ENCODE measurements at places on chromosomes 3 and 15.

DNA sequence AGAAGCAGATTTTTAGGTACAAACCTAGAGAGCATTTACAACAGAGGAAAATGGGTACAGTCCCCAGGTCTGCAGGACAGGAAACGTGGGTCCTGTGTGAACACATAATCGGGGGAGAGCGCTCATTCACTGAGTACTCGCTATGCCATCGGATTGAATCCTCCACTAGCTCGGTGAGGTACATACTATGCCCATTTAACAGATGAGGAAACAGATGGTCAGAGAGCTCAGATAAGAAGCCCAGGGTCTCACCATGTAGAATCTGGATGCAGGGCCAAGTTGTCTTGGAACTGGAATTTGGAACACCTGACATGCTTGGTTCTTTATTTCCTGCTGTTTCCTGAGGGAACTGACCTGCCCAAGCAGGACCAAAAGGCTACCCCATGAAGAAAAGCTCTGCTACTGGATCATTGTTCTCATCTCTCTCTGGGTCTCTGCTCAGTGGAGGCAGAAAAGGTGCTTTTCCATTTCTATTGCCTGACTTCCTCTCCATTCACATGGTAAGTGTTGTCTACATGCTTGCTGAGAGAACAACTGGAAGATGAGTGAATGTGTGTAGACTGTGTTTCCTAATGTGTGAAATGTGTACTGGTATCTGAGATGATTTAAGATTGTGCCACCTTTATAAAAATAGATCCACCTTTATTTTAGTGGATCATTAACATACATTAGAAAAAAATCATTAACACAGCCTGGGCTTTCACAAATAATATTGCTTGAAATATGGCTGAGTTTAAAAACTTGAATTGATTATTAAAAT is 89.1 kb downstream of the TGFBR2 start:
- peaks cover 88% of the 10 kb centered on the region for H3K36me3 ChIP-seq
- no peaks in the 10 kb centered on the region for H3K27me3 ChIP-seq
- H3K4me1 ChIP-seq = peaks cover 35% of the 10 kb centered on the region
- no peak overlapping the region for H3K4me3 ChIP-seq
- no peak for DNase-seq

DNA sequence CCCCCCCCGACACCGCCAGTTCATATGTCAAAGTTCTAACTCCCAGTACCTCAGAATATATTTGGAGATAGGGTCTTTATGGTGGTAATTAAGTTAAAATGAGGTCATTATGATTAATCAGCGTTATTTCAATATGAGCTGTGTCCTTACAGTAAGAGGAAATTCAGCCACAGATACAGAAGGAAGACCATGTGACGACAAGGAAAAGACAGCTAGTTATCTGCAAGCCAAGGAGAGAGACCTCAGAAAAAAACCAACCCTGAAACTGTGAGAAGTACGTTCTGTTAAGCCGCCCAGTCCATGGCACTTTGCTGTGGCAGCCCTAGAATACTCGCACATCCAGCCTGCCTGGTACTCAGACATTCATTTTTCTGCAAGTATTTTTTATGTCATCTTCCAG is 62.3 kb upstream of the ARL8B start:
- no peak for DNase-seq
- H3K27me3 ChIP-seq = no peaks in the 10 kb centered on the region

DNA sequence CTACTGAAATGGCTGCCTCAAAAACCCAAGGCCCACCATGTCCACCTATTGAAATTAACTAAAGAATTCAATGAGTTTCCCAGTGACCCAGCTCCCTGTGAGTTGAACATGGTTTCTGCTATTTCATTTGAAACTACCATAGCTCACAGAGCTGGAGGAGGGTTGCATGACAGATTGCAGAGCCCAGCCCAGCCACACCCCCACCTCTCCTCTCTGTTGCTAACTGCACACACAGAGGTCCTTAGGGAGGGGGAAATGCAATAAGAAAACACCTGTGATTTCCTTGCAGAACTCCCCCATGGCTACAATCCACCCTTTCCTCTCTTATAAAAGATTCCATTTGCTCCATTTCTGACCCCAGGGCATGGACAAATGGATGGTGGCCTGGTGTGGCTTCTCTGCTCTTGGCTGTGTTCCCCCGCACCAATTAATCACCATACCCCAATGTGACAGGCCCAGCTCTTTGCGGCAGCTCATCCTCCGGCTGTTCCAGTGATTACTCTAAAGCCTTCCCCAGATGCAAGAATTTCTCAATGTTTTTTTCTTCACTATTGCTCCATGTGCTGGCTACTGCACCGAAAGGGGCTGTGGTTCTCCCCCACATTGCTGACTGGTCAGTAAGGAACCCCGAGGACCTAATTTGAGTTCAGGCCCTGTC is 208.4 kb upstream of the KBTBD8 start:
- H3K27ac ChIP-seq = no peak overlapping the region
- H3K27me3 ChIP-seq = no peaks in the 10 kb centered on the region
- no peak for DNase-seq
- H3K4me1 ChIP-seq = no peaks in the 10 kb centered on the region

- H3K4me1 ChIP-seq = no peaks in the 10 kb centered on the region
- H3K36me3 ChIP-seq = no peaks in the 10 kb centered on the region
- no peak for DNase-seq
- H3K27me3 ChIP-seq = no peaks in the 10 kb centered on the region
- H3K4me3 ChIP-seq = no peak overlapping the region
Observed at GRCh38 chr3:76495216-76495615, 544.7 kb upstream of the ROBO2 start.

DNA sequence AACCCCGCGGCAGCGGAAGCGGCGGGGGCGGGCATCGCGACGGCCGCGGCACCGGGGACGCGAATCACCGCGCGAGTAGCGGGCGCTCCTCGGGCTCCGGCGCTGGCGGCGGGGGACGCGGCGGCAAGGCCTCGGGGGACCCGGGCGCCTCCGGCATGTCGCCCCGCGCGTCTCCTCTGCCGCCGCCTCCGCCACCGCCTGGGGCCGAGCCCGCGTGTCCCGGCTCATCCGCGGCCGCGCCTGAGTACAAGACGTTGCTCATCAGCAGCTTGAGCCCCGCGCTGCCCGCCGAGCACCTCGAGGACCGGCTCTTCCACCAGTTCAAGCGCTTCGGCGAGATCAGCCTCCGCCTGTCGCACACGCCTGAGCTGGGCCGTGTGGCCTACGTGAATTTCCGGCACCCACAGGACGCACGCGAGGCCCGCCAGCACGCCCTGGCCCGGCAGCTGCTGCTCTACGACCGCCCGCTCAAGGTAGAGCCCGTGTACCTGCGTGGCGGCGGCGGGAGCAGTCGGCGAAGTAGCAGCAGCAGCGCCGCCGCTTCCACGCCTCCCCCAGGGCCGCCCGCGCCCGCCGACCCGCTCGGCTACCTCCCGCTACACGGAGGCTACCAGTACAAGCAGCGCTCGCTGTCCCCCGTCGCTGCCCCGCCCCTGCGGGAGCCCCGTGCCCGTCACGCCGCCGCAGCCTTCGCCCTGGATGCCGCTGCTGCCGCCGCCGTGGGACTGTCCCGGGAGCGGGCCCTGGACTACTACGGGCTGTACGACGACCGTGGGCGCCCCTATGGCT is 675 bp downstream of the RBM15B start:
- no peaks in the 10 kb centered on the region for H3K27me3 ChIP-seq
- peak; percentile 89 for DNase-seq
- H3K4me1 ChIP-seq = peaks cover 91% of the 10 kb centered on the region
- peak overlapping the region; percentile 79 for H3K27ac ChIP-seq

- peaks cover 7% of the 10 kb centered on the region for H3K4me1 ChIP-seq
- no peaks in the 10 kb centered on the region for H3K36me3 ChIP-seq
- H3K4me3 ChIP-seq = no peak overlapping the region
- H3K27me3 ChIP-seq = no peaks in the 10 kb centered on the region
Observed at GRCh38 chr3:159831466-159831865, 157.2 kb upstream of the IL12A start.

- H3K27me3 ChIP-seq = no peaks in the 10 kb centered on the region
- H3K27ac ChIP-seq = peak overlapping the region; percentile 23
- H3K4me1 ChIP-seq = peaks cover 4% of the 10 kb centered on the region
- DNase-seq = no peak
Observed at GRCh38 chr3:170228093-170228766, 6.0 kb downstream of the PRKCI start.

DNA sequence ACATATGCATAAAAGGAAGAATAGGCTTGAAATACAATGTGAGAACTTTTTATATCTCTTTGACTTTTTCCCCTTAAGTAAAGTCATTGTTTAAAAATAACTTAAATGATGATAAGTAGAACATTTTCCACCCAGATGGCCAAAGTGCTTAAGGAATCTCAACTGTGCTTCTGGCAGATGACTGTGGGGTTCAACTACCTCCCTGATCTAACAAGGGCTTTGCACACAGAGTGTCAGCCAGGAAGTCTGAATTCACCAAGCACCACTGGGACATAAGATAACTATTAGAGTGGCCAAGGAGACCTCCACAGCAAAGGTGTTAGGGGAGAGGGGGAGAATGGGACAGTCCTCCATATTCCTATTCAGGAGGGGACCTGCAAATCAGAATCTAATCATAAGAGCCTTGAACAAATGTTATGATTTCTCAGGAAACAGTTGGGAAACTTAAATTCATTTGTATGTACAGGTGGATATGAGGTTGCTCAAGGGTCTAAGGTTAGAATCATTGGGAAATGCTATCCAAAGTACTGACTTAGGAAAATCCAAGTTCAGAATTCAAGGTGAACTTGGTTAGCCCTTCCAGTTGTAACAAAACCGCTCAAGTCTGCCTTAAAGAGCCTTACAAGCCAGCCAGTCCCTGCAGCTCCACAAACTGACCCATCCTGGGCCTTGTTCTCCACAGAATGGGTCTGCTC is at the start of gene FETUB:
Gene FETUB, plus strand, starts transcription at position 622 of the 695 bp plus-strand sequence. Its CDS starts 62 bp downstream, at position 684.
- H3K27me3 ChIP-seq = peaks cover 36% of the 10 kb centered on the region
- no peak within 1 kb of the TSS for H3K4me3 ChIP-seq
- no peak for DNase-seq
- H3K27ac ChIP-seq = no peak within 1 kb of the TSS
- H3K4me1 ChIP-seq = no peaks in the 10 kb centered on the region

DNA sequence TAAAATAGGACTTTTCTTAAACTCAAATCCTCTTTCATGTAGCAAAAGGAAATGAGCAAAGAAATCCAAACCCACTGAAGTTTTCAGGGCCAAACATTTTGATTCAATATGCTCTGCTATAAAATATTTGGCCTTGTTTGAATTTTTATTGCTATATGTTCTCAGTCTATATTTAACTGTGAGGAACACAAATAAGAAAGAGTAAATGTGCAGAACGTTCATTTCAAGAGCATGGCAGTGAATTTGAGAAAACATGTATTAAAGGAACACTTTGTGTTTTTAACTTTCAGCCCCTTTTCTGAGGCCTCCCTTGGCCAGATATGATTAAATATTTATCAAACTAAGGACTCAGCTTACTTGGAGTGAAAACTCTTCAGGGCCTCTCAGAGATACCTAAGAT is 124.7 kb upstream of the CCNL1 start:
- H3K4me3 ChIP-seq = no peak overlapping the region
- peaks cover 8% of the 10 kb centered on the region for H3K4me1 ChIP-seq
- no peaks in the 10 kb centered on the region for H3K36me3 ChIP-seq

DNA sequence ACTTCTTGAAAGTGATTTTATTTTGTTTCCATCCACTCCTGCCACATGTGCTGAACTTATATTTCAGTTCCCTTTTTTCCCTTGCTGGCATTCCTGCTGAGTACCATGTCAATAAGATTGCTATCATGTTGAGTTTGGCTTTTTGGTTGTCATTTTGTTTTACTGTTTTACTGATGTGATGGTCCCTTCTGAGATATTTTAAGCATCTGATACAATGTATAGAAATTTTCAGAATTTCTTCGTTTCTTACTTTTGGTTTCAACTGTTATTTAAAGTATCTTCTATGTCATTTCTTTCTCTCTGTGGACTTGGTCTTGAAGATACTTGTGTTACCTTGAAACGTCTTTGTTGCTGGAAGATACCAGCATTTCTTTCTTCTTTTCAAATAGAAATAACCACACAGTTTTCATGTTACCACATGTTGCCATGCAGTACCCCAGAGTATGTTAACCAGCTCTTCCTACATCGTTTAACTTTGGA is 14.1 kb downstream of the SIDT1 start:
- no peak overlapping the region for H3K4me3 ChIP-seq
- no peaks in the 10 kb centered on the region for H3K36me3 ChIP-seq
- DNase-seq = no peak
- H3K27ac ChIP-seq = no peak overlapping the region

DNA sequence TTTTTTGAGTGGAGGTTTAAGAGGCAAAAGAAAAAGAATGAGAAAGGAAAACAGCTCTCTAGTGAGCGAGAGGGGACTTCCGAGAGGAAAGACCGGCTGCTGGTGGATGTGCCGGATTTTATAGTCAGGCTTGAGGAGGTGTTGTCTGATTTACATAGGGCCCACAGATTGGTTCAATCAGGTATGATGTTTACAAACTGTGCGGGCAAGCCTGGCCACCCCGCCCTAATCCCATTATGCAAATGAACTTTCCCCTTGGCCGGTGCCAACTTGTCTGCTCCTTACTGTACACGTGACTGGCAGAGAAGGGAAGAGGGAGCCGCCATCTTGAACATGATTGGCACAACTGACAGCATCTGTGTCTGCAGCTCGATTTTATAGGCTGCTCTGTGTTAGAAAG is 44.7 kb downstream of the FAM43A start:
- H3K4me3 ChIP-seq = no peak overlapping the region
- H3K27ac ChIP-seq = no peak overlapping the region
- no peaks in the 10 kb centered on the region for H3K36me3 ChIP-seq
- no peaks in the 10 kb centered on the region for H3K4me1 ChIP-seq

DNA sequence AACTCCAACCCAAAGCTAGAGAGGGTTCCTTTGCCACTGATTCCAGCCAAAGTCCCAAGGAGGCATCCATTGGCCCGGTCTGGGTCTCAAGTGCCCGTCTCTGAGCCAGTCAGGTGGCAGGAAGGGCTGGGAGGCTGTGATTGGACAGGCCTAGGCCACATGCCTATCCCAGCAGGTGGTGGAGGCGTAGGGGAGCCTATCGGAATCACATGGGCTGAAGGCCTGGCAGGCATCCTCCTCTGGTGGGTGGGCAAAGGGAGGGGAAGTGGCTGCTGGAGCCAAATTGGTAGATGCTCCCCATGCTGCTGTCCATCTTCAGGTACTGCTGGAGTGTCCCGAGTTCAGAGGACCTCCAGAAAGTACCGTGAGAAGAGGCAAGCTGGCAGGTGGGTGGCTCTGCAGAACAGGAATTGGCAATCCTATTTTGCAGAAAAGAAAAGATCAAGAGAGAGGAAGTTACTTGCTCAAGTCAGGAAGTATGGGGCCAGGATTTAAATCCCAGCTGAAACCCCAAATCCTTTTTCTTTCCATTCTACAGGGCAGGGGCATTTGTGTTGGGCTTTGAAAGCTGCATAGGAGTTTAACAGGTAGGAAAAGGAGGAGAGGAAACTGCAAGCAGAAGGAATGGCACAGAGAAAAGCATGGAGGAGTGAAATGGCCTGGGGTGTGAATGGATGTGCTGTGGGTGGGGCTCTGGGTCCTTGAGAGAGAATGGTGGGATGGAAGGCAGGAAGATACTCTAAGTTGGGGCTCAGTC is 3.7 kb downstream of the CHST13 start:
- peaks cover 12% of the 10 kb centered on the region for H3K27me3 ChIP-seq
- H3K27ac ChIP-seq = no peak overlapping the region
- H3K4me1 ChIP-seq = peaks cover 55% of the 10 kb centered on the region
- H3K4me3 ChIP-seq = no peak overlapping the region
